Dermis microvascular lymphatic vessel endothelial cell (primary cell): ENCODE measurements at places on chromosomes 2 and 18.
A peak's percentile ranks its signal among the peaks of the same experiment; 100 is the strongest.

GRCh38 chr2:234259440-234259839 lies 208.9 kb downstream of the SPP2 start:
- no peak for DNase-seq

DNA sequence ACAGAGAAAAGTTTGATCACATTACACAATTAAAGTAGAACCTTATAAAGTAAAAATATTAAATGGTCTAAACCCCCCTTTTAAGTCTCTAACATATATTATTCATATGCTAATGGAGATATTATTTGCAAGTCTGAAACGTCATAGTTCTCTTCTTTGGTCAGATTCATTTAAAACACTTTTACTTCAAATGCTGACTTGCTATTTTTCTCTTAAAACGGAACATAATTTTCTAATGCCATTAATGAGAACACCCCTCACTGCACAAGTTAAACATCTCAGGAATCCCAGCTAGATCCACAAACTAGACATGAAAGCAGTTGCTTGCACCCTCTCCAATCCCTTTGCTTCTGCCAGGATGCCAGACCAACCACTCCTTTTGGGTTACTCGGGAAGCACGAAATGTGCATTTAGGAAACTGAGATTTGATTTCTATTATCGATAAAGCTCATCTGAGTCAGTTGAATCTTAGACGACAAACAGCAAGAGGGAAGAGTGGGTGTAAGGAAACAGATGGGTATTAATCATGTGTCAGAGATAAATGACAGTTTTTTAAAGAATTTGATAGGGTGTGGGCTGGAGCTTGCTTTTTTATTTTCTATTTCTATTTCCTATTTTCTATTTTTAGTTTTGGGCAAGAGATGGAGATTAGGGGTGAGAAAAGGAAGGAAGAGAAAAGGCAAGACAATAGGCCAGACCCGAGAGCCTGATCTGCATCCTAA lies 1.5 kb downstream of the ADD2 start:
- DNase-seq, result no peak

GRCh38 chr2:54687595-54688152 lies 35.8 kb upstream of the EML6 start:
- no peak for DNase-seq

- no peak for DNase-seq
Observed at GRCh38 chr18:980586-980985, 75.9 kb downstream of the ADCYAP1 start.

- no peak for DNase-seq
Observed at GRCh38 chr2:105950521-105951383, 206.0 kb downstream of the NCK2 start.

DNA sequence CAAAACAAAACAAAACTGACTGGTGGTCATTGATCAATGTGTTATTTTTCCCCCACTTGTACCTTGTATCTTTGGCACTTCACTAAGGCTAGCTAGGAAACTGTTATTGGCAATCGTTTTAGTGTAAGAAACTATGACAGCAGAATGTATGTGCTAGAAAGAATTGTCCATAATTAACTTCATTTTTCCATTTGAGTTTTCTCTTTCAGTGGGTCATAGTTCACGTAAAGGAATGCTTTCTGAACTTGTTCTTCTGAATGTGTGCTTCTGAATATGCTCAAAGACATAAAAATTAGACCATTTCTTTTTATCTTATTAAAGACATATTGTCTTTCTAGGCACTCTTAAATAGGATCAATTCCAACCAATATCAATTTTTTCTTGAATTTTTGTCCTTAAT lies 132.2 kb downstream of the ASXL3 start:
- DNase-seq, result no peak

GRCh38 chr2:241226723-241227572 lies 38.5 kb downstream of the ANO7 start:
- DNase-seq, result no peak

DNA sequence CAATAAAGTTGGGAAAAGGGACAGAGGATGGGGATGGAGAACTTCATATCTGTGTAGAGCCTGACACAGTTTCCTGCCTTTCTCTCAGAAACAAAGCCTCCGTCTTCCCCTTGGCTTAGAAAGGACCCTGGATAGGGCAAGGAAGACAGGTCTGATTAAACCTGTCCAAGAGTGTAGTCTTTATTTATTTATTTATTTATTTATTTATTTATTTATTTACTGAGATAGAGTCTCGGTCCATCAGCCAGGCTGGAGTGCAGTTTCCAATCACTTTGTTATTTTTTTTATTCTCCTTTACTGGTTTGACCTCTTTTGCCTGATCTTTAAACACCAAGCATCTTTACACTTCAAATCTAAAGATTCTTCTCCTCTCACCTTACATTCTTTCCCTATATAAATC lies 10.3 kb downstream of the CCL20 start:
- no peak for DNase-seq

DNA sequence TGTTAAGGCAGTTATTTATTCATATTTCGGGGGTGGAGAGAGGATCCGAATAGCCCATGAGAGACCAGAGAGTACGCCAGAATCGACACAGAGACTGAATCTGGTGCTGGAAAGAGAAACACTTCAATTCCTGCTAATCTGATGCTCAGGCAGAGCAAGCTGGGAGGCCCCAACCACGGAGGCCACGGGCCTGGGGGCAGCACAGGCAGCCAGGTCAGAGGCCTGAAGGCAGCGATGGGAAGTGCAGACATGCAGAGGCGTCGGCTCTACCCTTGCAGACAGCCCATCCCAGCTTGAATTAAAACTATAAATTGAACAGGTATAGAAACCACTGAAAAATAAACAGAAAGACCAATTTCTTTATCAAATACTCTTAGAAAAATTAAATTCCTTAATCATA lies 50.6 kb downstream of the PXDN start:
- no peak for DNase-seq

GRCh38 chr2:186718903-186719302 lies 25.0 kb downstream of the FAM171B start:
- DNase-seq, result no peak

DNA sequence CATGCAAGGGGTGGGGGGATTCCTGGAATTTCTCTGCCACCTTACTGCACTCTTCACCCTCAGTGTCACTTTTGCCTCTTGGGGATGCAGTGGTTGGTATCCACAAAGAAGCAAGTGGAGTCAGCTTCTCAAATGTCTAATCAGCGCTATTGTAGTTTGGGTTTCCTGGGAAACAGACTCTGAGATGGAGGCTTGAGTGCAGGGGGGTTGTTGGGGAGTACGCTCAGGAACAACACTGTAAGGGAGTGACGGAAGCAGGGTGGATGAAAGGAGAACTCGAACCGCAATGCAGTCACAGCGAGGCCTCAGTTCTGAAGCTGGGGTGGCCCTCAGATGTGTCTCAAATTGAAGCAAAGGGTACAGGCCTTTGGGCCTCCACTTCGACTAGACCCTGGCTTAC lies 73.6 kb upstream of the EPC2 start:
- no peak for DNase-seq

- DNase-seq, result no peak
Observed at GRCh38 chr2:173122936-173123335, 47.3 kb downstream of the MAP3K20 start.

GRCh38 chr2:219087361-219087760 lies 26.6 kb upstream of the IHH start:
- no peak for DNase-seq

DNA sequence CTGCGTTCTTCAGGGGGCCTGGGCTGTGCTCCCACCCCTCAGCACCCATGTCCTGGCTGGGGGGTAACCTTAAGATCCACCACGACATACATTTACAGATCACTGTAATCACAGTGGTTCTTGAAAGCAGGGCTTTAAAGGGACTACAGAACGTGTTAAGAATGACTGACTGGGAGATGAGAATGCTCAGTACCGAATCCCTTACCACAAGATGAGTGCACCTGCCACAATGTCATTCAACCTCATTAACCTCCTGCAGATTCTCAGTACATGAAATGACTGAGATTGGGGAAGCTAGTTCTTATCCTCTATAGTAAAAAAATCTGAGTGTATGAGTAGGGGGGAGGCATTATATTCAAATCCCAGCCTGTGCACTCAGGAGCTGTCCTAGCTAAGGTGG lies 10.5 kb upstream of the PIEZO2 start:
- no peak for DNase-seq

DNA sequence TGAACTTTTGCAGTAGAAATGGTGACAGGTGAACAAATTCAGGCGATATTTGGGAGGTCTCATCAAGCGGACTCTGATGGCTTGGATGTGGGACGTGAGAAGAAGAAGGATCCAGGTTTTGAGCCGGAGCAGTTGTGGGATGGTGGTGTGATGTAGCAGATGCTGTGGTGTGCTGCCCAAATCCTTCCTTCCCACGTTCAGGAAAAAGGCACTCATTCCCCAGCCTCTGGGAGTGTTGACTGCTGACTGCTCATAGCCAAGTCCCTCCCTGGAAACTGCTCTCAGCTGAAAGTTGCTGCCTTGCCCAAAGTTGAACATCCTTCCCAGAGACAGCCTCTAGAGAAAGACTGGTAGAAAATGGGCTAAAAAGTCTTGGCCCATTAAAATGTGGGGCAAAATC lies 890.3 kb upstream of the ACVR2A start:
- no peak for DNase-seq

DNA sequence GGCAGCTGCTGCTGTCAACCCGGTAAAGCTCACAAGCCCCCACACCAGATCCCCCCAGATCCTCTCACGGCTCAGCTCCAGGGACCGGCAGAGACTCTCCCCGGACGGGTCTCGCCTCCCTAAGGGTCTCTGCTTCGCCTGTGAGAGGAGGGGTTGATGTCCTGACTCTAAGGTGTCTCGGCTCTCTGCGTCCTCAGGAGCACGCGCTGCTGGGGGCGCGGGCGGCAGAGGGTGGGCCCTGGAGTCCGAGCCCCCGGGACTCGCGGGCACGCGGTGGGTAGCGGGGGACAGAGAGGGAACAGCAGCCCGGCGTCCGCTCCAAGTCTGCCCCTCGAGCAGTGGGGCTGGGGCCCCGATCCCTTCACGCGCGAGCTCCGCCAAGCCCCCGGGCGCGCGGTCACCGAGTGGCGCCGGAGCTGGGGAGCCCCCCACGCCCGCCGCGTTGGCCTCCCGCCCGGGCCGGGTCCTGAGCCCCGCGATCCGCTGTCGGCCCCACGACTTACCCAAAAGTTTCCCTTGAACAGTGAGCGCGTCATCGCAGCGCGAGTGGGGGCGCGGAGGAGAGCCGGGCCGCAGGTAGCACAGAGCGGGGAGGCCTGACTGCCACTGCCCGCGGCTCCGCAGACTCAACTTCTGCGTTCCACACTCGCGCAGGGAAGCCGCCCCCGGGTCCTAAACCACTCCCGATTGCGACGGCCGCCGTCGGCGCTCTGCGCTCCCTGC lies at the start of gene PSTPIP2:
Gene PSTPIP2 (minus strand): TSS at position 608 of the 723 bp plus-strand sequence. CDS start 72 bp downstream, at position 536.
- DNase-seq, result peak; percentile 53

DNA sequence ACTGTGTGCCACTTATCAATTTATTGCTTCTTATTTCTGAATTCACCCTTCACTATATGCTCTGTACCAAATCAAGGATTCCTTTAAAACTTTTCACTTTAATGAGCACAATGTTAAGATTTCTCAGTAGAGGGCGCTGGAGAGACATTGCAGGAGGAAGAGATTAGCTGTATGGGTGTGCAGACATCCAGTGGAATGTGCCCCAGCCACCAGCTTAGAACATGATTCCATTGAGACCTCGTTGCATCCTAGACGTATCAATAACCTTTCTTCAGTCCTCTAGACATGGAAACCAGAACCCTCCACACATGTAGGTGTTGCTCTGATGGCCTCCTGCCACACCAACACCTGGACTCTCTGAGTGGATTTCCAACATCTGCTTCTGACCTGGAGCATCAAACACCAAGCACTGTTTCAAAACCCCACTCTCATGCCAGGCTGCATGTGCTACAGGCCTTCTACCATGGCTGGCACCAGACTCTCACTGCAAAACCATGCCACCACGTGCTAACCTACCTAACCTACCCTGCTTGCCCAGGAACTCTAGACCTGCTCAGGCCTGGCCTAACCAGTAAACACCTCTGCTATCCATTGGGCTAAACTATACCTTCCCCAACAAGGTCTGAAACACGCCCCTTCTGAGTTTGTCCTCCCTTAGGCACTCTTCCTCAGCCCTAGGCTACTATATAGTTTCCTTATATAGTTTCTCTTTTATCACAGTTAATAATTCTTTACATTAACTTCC lies 633.2 kb upstream of the PKDCC start:
- no peak for DNase-seq

- no peak for DNase-seq
Observed at GRCh38 chr2:230895536-230896345, 29.3 kb downstream of the GPR55 start.

DNA sequence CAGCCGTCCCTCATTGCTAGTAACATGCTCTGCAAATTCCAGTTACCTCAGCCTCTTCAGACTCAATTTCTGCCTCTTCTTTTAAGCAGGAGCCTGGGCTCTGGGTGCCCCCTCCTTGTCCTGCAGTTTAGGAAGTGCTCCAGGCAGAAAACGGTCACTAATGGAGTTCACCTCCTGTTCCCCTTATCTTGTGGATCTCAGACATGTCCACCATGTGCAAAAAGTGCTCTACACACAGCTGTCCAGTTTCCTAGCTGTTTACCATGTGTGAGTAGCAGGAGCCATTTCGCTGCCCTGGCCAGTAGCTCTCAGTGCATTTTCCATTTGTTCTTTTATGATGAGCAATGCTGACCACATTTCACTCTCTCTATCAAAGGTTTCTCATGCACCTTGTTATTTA lies 4.9 kb downstream of the SH3YL1 start:
- DNase-seq, result no peak
